ENCODE measurements at places on chromosomes 7 and 10.

DNA sequence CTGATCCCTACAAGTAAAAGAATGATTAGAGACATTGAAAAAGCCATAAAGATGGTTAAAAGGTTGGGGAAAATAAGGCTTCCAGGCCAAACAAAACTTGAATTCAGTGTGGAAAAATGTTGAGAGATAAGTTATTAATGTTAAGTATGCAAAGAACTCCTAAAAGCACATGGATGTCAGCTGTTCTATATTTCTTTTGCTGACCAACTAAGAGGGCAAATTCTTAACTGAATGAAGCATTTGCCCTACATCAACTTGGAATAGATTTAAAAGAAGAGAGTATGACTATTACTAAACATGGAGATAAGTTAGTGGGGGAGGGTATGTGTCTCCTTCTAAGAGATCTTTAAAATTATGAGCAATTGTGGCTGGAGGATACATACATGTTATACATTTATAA, 124.8 kb downstream of the KIAA1217 start:
- H3K4me3 ChIP-seq, result no peak overlapping the region
- H3K27me3 ChIP-seq, result no peaks in the 10 kb centered on the region
- no peaks in the 10 kb centered on the region for H3K36me3 ChIP-seq
- DNase-seq, result no peak
- no peaks in the 10 kb centered on the region for H3K4me1 ChIP-seq

DNA sequence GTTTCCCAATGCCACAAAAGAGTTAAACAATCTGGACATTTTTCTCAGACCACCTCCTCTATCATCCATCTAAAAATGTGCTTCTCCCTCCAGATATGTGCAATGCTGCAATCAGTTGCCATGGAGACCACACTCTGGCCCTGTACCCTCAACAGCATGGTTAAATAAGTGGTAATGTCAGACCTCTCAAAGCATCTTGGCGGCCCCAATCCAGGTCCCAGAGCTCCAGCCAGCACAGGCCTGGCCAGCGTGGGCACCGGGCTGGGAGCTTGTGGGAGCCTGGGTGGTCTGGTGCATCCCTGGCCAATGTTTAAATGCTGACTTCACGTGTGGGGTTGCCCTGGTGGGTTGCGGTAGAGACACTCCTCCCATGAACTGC, 362.9 kb upstream of the ZNF32 start:
- no peak for DNase-seq
- H3K4me1 ChIP-seq, result peaks cover 39% of the 10 kb centered on the region
- H3K27ac ChIP-seq, result no peak overlapping the region

- no peaks in the 10 kb centered on the region for H3K27me3 ChIP-seq
- no peak overlapping the region for H3K27ac ChIP-seq
- DNase-seq, result no peak
- H3K4me3 ChIP-seq, result no peak overlapping the region
- H3K36me3 ChIP-seq, result no peaks in the 10 kb centered on the region
Observed at GRCh38 chr10:105291571-105291970, 650.5 kb downstream of the SORCS3 start.

DNA sequence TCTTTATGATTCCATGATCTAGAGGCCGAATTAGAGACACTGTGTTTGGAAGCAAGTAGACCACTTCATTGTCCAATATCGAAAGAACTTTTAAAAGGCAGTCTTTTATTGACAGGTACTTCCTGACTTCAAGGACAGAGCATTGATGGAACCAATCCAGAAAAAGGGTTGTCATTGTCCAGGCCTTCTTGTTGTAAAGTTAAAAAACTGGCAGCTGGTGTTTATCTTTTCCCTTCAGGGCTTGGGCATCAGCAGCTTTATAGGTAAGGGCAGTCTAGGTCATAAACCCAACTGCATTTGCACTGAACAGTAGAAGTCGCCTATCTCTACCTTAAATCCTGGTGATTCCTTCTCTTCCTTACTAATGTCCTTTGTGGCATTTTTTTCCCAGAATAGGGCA, 95.6 kb downstream of the ST7 start:
- H3K4me1 ChIP-seq, result peaks cover 16% of the 10 kb centered on the region
- no peaks in the 10 kb centered on the region for H3K36me3 ChIP-seq
- H3K27ac ChIP-seq, result no peak overlapping the region
- H3K4me3 ChIP-seq, result no peak overlapping the region
- DNase-seq, result no peak

- no peak overlapping the region for H3K4me3 ChIP-seq
- no peaks in the 10 kb centered on the region for H3K36me3 ChIP-seq
- no peaks in the 10 kb centered on the region for H3K4me1 ChIP-seq
- H3K27ac ChIP-seq, result no peak overlapping the region
- DNase-seq, result no peak
- no peaks in the 10 kb centered on the region for H3K27me3 ChIP-seq
Observed at GRCh38 chr7:8380130-8380529, 53.3 kb upstream of the NXPH1 start.

DNA sequence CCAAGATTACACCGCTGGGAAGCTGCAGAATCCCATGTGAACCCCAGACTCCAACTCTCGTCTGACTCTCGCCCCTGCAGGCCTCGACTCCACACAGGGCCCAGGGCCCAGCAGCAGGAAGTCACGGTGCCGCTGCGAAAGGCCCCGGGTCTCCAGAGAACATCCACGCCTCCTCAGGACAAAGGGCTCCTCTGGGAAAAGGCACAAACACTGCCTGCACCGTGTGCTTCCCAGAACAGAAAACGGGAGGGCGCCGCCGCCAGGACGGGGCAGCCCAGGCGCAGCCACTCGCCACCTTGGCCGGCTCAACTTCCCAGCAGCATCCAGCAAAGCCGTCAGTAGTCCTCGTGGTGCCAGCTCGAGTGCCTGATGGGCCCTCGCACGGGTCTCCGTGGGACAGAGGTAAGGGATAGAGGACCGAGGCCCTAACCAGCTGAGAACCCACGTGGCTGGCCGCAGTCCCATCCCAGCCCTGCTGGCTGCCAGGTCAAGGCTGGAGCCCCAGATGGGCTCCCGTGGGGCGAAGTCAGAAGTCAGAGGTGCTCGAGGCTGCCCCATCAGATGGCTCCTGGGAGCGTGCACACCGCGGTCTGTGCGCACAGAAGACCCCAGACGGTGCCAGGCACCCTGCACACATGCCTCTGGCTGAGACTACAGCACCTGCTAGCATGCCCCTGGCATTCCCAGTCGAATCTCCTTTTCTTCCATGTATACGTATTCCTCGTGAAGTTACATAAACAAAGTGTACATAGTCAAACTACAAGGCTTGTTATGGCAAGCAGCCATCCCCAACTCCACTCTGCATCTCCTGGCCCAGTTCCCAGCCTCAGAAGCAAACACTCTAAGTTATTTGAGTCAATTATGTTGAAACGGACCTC, 60.2 kb downstream of the MAD1L1 start:
- H3K4me3 ChIP-seq, result no peak overlapping the region
- H3K27me3 ChIP-seq, result no peaks in the 10 kb centered on the region
- no peak overlapping the region for H3K27ac ChIP-seq
- H3K36me3 ChIP-seq, result peaks cover 35% of the 10 kb centered on the region
- DNase-seq, result no peak

- H3K4me3 ChIP-seq, result no peak overlapping the region
- no peaks in the 10 kb centered on the region for H3K4me1 ChIP-seq
- H3K36me3 ChIP-seq, result no peaks in the 10 kb centered on the region
Observed at GRCh38 chr10:1632141-1632540, 105.2 kb downstream of the ADARB2 start.

DNA sequence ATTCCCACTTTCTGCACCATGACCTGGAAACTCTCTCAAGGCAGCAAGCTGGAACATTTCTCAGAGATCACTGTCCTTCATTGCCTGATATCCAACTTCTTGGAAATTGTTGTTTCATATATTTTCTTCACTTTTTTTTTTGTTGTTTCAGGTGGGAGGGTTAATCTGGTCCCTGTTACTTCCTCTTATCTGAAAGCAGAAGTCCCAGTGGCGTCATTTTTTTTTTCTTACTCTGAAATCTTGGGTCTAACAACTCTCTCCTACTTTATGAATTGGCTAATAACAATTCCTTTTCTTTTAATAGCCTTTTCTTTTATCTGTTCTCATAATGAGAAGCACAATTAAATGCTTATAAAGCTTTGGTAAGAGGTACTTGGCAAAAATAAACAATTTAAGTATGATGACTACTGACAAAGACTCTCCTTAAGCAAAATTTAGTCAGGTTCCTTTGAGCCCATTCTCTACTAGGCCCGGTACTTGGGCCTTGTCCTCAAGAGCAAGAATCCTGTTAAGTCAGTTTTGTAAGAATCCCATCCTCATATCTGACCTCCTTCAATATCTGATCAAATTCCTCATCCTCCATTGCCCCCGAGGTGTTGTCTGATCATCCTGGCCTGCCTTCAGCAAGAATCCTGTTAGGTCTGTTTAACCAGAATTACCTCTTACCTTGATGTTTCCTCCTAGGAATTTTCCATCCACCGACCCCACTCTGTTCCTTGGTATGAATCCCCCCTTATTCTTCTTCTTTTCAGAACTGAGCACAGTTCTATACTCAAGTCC, 11.5 kb upstream of the CC2D2B start:
- no peak overlapping the region for H3K27ac ChIP-seq
- H3K4me1 ChIP-seq, result peaks cover 11% of the 10 kb centered on the region
- no peak overlapping the region for H3K4me3 ChIP-seq

DNA sequence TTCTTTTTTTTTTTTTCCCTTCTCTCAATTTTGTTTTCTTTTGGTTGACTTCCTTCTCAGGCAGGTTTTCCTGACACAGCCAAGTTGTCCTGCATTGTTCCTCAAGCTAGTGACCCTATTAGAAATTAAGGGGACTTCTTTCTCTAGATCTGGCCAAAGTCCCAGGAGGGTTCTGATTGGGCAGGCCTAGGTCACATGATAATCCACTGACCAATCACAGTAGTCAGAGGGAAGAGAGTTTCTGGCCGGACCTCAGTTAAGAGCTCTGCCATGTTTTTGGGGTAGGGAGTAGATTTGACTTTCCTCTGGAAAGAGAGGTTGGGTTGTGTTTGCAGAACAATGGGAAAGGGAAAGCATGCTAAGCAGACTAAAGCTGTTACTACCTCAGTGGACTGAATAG, 16.2 kb downstream of the VWA2 start:
- H3K36me3 ChIP-seq, result no peaks in the 10 kb centered on the region
- no peaks in the 10 kb centered on the region for H3K4me1 ChIP-seq
- H3K27me3 ChIP-seq, result no peaks in the 10 kb centered on the region

DNA sequence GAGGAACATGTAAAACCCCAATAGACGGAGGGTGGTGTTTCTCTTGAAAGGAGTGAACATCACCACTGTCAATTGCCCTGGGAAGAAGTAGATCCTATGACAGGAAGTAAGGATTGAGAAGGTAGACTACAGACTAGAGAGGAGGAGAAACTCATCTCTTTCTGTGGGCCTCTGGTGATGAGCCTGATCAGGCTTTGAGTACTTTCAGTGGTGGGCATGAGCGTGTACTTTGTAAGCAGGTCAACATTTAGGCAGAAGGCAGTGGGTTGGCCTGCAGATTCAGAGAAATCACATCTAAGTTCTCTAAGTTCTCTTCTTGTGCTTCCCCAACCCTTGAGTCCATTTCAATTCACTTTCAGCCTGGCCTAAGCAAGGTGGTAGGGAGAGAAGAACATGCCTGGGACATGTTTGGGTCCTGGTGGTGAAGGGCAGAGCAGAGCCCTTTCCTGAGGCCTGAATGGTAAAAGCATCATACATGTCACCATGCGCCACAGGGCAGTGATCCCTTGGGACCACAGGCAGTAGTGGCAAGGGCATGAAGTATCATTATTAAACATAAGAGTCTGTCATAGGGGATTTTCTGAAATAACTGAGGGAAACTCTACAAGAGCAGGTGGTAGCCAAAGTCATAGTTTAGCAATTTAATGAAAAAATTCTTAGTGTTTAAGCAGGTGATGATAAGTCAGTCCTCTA, 56.4 kb upstream of the ANKRD1 start:
- no peaks in the 10 kb centered on the region for H3K4me1 ChIP-seq
- no peak overlapping the region for H3K4me3 ChIP-seq
- H3K36me3 ChIP-seq, result no peaks in the 10 kb centered on the region
- no peak overlapping the region for H3K27ac ChIP-seq

DNA sequence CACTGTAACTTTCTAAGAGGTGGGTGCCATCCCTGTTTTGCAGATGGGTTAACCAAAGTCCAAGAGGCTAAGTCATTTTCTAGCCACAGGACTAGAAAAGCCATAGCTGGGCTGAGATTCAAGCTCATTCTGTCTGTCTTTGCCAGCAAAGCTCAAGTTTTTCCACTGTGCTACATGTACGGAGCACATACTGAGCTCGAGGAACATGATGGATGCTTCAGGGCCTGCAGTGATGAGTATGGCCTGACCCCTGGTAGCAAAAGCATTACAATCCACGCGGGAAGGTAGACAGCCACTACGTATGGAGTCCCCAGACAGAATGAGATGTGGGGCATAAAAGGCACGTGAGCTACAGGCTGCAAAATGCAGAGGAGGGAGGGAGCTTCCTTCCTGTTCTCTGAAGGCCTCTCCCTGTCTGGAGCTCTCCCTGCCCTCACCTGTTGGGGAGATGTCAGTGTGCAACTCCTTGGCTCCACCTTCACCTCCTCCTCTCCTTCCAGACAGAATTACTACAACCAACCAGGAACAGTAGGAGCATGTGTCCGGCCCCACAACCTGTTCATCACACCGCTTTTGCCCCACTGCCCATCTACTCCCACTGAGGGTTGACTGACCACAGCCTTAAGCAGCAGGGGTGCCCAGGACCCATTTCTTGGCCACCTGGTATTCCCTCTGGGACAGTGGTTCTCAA, 16.4 kb downstream of the ITPRIP start:
- peaks cover 93% of the 10 kb centered on the region for H3K4me1 ChIP-seq
- H3K4me3 ChIP-seq, result peak overlapping the region; percentile 65
- peak overlapping the region; percentile 91 for H3K27ac ChIP-seq
- peaks cover 15% of the 10 kb centered on the region for H3K36me3 ChIP-seq
- no peak for DNase-seq

DNA sequence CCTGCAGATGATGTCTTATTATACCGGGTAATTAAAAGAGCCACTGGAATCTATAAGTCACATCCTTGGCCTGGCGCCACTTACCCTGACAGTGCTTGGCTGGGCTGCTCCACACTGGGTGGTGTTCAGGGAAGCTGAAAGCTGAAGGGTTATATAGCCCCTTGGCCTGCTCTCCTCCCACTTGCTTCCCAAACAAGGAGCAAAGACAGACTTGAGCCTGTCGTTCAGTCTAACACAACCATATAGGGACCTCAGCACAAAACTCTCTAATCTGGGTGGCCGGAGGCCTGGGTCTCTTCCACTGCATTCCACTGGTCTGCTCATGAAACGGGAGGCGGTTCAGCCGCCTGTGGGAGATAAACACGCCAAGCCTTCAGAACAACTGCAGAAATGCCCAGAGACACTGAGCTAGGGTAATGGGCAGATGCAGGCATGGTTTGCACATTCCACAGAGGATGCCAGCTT, at the start of gene ACTA2:
Gene ACTA2 (minus strand): TSS at position 127 of the 465 bp plus-strand sequence. CDS start 3,843 bp downstream, outside the sequence.
- H3K4me1 ChIP-seq, result no peaks in the 10 kb centered on the region
- no peak within 1 kb of the TSS for H3K4me3 ChIP-seq
- no peak for DNase-seq
- no peak within 1 kb of the TSS for H3K27ac ChIP-seq
- no peaks in the 10 kb centered on the region for H3K36me3 ChIP-seq

GRCh38 chr7:94054130-94054529, 50.0 kb upstream of the BET1 start:
- no peak overlapping the region for H3K4me3 ChIP-seq
- no peak overlapping the region for H3K27ac ChIP-seq
- no peak for DNase-seq
- peaks cover 20% of the 10 kb centered on the region for H3K4me1 ChIP-seq
- no peaks in the 10 kb centered on the region for H3K27me3 ChIP-seq
- H3K36me3 ChIP-seq, result no peaks in the 10 kb centered on the region
